ENCODE measurements at places on chromosomes 1 and 21.

DNA sequence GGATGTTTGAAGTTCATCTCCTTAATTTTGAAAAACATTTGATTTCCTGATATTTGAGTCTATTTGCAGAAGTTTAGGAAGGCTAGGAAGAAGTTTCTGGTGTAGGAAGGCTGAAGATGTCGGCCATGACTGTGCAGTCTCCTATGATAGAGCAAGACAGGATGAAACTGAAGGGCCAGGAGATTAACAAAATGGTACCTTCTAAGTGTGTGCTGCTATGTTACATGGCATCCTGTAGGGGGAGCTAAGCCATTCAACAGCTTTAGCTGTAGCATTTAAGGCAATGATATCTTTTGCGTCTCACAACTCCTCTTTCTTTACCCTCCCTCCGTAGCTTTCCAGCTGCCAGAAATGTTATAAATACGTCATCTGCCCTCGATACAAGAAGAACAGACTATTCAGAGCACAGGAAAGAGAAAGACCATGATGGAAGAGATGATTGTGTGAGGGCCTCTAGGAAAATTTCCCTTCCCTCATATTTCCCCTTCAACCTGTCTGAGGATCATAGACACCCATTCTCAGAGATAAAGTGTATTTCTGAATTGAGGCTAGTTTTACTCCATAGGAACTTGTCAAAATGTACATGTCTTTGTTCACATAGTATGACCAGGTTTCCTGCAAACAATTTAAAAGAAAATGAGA, 61.1 kb downstream of the XCL1 start:
- no peak for DNase-seq

- no peak for DNase-seq
Measured at GRCh38 chr1:178379807-178380206, 117.0 kb downstream of the CLEC20A start.

DNA sequence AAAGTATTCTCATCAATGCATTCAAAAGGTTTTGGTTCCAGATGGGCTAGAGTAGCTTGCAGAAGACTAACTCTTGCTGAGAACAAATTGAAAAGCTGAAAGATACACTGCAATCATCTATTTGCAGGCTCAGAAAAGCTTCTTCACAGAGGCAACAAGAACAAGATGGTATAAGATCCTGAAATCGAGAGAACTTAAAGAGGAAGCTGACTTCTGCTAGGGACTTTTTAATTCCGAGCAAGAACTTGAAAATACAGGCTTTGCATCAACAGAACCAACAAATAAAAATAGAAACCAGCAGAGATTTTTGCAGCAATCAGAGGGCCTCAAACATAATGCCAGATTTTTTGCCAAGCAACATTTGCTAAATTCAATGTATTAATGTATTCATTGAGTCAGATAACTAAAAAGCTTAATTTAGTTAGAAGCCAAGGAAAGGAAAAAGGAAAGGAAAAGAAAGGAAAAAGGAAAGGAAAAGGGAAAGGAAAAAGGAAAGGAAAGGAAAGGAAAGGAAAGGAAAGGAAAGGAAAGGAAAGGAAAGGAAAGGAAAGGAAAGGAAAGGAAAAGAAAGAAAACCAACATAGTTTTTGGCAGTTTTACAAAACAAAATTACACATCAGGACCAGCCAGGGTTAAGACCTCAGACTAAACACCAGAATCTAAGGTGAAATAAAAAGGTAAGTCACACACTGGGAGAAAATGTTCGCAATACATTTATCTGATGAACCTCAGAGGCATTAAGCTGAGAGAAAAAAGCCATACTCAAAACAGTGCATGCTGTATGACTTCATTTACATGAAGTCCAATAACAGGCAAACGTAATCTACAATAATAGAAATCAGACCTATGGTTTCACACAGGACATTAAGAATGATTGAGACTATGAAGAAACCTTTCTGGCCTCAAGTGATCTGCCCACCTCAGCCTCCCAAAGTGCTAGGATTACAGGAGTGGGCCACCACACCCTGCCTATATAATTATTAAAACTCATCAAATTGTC, 42.6 kb downstream of the FAF1 start:
- DNase-seq, result no peak

DNA sequence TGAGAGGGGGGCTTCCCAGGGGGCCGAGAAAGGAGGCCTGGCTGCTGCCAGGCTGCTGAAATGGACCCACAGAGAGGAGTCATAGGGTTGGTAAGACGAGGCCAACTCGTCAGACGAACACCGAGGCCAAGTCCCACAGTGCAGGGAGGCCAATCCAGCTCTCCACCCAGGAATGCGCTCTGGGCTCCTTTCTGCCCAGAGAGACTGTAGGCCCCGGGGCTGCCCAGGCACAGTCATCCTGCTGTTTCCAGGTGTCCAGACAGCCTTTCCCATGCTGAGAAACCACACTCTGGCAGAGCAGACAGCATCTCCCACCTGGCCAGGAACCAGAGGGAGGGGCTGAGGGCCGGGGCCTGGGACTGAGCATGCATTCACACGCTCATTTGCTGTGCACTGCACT, 26.7 kb upstream of the RSPO1 start:
- DNase-seq, result no peak

DNA sequence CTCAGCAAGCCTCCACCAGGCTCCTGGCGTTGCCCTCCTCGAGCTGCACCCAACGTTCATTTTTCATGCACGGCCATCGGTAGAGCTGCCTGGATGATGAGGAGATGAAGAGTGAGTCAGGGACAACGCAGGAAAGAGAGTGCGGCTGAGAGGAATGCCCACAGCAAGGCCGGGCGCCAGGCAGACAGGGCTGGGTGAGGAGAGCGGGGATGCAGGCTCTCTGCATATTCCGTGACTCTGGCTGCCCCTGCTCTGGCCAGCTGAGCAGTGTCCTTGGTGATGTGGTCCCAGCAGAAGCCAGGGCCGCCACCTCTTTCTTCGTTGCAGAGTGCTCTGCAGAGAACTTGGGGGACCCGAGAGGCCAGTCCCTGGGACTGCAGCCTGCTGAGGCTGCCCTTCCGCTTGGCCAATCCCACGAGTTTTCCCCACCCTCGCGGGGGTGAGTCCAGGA, 10.8 kb downstream of the UMODL1 start:
- no peak for DNase-seq
